ENCODE measurements at places on chromosomes 7 and 10.

DNA sequence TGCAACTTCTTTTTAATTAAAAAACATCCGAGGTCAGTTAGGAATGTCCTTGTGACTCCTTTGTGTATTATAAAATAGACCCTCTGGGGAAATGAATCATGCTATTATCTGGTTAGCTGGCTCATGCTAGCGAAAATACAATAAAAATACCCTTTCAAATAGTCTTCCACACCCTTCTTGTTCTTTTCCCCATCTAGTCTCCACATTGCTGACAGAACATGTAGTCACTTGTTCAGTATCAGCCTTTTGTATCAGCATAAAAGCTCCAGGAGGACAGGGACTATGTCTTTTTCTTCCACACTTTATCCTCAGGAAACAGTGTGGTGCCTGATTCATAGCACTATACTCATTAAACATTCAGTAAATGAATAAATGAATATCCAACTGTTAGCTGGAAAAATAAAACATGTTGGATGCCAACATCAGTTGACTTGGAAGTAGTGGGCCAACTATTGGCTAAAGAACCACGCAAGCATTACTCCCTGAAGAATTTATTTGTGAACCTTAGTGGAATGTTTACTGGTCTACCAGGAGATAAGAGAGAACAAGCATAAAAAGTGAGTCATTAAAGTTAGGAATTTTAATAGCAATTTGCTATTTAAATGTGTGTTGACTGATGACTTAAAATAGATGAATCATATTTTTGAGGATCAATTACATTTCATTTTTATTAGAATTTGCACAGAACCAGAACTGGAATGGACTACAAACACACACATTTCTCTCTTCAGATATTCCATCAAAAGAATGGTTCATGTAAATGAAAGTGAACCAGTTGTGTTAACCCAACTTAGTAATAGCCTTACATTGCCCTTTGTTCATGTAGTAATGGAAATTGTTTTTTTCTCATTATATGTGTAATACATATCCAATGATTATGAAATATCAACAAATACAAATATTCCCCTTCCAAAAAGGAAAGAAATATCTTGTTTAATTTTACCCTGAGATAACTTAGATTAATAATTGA is 129.6 kb downstream of the DKK1 start:
- DNase-seq: no peak

GRCh38 chr10:101260764-101261481 is 31.7 kb upstream of the LBX1 start:
- no peak for DNase-seq

GRCh38 chr10:60703266-60704041 is 74.8 kb upstream of the CDK1 start:
- DNase-seq: no peak

GRCh38 chr7:93231259-93231658 is 907 bp upstream of the VPS50 start:
- no peak for DNase-seq

GRCh38 chr7:131652194-131652593 is 95.8 kb upstream of the PODXL start:
- DNase-seq: no peak
